Cerebellar nuclear complex (tissue), 1 donor: ENCODE measurements at places on chromosomes 7 and 10.

DNA sequence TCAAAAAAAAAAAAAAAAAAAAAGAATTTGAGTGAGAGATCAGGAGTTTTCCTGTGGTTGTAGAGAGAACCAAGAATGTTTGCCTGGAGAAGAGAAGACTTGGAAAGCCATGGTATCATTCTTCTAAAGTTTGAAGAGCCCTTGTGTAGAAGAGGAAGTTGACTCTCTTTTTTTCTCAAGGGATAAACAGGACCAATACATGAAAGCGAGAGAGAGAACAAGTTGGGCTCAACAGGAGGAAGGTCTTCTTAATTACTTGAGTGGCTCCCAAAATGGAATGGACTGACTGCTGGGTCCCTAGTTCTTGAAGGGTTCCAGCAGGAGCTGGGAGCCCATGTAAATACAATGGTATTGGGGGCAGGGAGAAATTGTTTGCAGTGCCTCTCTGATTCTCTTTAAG is 173.3 kb upstream of the ADO start:
- no peak for DNase-seq

DNA sequence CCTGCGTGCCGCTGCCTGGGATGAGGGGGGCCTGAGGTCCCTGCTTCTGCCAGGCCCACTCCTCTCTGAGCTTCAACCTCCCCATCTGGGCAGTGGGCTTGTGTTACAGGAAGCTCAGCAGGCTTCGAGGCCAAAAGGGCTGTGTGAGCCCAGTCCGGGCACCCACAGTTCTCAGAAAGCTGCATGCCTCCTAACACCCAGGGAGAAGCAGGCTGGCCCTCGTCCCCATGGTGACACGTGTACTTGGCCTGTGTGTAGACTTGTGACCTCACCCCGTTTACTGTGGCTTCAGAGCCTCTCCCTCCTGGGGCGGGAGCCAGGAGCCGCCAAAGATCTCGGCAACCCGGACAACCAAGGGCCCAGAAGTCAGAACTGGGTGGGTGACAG is 2.2 kb upstream of the GRIFIN start:
- no peak for DNase-seq

GRCh38 chr10:5199398-5199797 is 2.8 kb downstream of the AKR1C4 start:
- no peak for DNase-seq

DNA sequence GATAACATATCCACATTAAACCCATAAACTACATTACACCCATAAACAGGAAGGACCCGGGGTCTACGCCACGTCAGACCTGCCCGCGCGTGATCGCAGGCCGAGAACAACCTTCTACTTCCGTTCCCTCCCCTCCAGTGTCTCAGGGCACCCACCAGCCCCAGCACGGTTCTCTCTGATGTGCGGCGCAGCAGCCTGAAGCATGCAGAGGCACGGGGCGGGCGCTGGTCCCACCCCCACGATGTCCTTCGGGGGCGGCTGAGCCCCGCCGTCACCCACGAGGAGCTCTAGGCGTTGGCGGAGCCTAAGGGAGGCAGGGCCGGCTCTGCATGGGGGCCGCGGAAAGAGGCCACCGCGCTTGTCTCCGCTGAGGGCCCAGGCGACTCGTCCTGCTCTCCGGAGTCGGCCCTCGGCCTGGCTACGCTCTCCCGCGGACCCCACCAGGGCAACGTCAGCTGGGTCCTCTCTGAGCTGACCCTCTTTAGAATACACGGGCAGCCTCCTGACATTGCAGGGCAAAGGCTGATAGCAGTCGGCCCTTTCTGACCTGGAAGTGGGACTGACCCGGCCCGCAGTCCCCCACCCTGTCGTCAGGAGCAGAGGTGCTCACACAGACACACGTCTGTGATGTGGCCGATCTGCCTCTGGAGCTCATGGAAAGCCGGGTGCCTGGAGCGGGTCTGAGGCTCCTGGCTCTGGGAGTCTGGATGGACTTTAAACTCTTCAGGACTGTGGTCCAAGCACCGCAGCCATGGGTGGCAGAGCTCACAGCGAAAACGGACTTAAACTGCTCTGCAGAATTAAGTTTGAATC is 65.6 kb upstream of the ADGRA1 start:
- DNase-seq, result no peak

GRCh38 chr10:30562787-30563186 is 66.8 kb downstream of the LYZL2 start:
- DNase-seq, result no peak

DNA sequence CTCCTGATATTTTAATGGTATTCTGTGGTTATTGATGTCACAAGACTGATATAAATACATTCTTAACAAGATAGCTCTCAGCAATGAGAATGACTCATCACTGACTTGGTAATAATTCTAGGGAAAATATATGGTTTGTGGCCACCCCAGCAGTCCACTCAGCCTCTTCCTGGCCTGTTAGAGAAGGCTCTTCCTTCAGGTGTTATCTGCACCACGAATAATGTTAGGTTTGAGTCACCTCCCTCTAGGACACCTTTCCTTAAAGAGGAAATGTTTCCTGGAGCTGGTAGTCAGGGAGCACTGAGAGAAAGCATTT is 163.3 kb downstream of the SVIL start:
- no peak for DNase-seq

DNA sequence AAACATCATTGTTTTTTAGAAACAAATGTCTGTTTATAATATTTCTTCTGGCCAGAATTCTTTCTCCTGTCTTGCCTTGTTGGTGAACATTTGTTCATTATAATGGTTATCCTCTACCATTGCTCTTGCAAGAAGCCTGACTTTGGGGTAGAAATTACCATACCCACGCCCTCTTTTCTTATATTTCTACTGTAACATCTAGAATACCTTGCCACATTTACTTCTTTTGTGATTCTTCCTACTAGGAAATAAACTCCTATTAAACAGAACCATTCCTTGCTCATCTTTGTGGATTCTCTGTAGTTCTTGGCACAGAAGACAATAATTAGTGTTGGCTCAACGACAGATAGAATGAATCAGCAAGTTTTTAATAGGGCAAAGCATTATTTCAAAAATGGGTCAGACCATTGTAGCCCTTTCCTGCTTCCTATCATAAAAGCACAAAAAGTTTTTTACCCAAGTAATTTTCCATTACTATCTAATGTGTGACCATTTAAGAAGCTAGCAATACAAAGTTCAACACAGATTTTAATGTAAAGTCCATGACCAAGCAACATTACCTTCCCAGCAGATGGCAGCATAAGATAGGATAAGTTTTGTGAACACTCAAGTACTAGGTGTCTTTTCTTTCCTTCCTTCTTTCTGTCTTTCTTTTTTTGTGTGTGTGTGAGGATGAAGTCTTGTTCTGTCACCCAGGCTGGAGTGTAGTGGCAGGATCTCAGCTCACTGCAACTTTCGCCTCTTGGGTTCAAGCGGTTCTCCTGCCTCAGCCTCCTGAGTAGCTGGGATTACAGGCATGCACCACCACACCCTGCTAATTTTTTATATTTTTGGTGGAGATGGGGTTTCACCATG is 270.4 kb downstream of the HGF start:
- DNase-seq, result no peak

DNA sequence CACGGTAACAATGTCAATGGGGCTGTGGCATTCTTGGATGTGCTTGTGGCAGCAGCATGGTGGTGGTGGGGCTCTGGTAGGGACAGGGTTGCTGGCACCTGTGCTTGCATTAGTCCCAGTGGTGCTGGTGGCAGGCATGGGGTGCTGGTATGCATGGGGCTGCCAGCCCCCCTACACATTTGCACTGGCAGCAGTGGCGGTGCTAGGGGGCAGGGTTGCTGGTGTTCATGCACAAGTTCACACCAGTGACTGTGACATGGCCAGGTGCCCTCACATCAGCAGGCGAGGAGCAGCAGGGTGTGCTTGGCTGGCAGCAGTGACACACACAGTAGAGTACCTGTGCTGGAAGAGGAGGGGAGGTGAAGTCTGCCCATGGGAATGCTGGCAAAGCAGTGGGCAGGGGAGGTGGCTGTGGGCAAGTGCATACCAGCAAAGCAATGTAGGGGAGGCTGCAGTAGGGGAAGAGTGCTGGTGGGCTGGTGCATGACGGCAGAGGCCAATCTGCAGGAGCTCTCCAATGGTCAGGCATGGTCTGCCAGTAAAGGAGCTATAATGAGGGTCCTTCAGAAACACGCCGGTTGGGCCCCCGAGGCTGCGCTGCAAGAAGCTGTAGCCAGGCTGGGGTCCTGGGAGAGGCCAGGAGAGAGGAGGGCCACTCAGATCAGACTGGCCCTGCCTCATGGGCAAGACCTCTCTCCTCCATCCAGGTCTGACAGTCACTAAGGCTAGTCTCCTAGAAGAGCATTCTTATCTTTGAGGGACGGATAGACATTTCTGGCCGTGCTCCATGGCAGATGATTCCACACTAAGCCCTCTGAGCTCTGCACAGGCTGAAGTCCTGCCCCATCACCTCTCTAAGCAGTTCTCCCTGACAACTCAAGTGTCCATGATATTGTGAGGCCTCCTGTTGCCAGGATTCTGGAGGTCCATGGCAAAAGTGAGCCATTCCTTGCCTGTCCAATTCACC is 406.4 kb downstream of the SEMA3D start:
- DNase-seq, result no peak

- no peak for DNase-seq
Measured at GRCh38 chr10:79463578-79464496, 18.4 kb upstream of the ZCCHC24 start.

GRCh38 chr7:129771928-129772479 is 160.5 kb downstream of the NRF1 start:
- DNase-seq, result no peak

- DNase-seq, result no peak
Measured at GRCh38 chr10:86164174-86164774, 202.3 kb downstream of the GRID1 start.

- peak; percentile 69 for DNase-seq
Measured at GRCh38 chr10:97574374-97575126, 2.0 kb downstream of the ANKRD2 start.

GRCh38 chr7:150357771-150358427 is 10.7 kb upstream of the REPIN1 start:
- no peak for DNase-seq

- DNase-seq, result no peak
Measured at GRCh38 chr7:105805447-105806019, 70.9 kb downstream of the ATXN7L1 start.

GRCh38 chr7:96100737-96101136 is 221.2 kb downstream of the SLC25A13 start:
- no peak for DNase-seq

DNA sequence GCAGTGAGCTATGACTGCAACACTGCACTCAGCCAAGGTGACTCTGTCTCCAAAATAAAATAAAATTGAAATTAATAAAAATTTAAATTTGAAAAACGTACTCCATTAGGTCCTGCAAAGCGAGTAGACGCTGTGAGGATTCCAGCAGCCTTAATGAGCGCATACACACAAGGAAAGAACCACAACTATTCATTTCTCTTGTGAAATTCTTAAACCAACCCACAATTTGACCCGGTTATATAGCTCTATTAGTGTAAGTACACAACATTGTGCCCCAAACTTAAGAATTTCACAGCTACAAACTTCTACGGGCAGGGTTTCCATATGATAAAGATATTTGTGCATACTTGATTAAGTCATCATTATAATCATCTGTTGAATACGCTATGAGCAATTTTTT is 84.4 kb downstream of the PARD3 start:
- DNase-seq, result no peak

- no peak for DNase-seq
Measured at GRCh38 chr7:151896086-151896485, 19.2 kb upstream of the PRKAG2 start.

DNA sequence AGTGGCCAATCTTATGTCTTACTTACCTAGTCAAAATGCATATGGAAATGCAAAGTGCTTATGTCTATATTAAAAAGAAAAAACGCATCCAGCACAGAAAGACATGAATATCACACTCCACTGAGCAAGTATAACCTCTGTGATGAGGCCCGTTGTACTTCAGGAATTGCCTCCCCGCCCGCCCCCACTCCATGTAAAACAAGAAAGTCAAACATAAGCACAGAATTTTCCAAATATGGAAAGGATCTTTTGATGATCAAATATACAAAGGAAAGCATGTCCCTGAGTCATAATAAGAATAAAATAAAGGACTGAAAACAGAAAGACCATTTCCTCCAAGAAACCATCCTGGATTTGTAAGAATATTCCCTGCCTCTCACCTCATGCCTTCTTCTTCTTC is 229.1 kb downstream of the BAMBI start:
- DNase-seq, result no peak

- no peak for DNase-seq
Measured at GRCh38 chr7:5423306-5423975, at the start of gene TNRC18. Gene TNRC18, minus strand, starts transcription at chr7:5423834. Its CDS starts 2,588 bp downstream, at chr7:5421246.

DNA sequence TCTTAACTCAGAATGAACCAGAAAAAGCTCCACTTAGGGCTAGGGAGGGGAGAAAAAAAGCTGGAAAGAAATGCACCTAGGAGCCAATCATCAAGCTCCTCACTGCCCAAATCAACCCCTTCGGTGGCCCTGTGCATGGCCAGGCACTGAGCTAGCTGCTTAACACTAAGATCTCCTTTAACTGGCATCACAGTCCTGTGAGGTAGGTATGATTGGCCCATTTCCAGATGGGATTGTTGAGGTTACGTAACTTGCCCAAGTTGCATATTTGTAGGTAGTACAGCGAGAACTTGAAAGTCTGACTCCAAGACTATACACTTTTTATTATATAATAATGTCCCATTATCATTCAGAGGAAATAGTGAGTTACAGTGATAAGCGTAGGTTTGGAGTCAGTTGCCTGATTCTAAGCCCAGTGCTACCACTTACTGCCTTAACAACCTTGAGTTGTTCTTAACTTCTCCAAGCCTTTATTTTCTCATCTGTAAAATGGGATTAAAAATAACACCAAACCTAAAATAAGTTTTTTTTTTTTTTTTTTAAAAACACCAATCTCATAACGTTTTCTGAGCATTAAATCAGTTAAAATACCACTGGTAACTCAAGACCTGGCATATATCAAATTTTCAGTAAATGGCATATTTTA is 37.2 kb upstream of the ACSL5 start:
- DNase-seq, result no peak

DNA sequence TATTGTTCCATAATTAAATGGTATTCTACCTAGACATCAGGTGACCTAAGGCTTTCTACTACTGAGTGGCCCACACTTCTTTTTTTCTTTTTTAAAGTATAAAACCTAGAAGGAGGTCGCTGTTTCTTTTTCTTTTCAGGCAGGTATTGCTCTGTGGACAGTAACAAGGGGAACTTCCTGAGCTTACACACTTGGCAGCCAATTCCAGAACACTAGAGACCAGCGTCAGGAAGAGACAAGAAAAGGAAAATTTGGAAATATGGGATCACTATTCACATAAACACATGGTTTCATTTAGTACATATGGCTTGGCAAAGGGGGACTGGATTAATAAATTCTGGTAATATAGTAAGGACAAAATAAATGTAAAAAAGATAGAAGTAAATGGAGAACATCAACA is 141.9 kb downstream of the RSU1 start:
- DNase-seq, result no peak

- DNase-seq, result no peak
Measured at GRCh38 chr7:13115157-13115772, 427.8 kb downstream of the ARL4A start.
